ENCODE measurements at places on chromosomes 11 and 22.

DNA sequence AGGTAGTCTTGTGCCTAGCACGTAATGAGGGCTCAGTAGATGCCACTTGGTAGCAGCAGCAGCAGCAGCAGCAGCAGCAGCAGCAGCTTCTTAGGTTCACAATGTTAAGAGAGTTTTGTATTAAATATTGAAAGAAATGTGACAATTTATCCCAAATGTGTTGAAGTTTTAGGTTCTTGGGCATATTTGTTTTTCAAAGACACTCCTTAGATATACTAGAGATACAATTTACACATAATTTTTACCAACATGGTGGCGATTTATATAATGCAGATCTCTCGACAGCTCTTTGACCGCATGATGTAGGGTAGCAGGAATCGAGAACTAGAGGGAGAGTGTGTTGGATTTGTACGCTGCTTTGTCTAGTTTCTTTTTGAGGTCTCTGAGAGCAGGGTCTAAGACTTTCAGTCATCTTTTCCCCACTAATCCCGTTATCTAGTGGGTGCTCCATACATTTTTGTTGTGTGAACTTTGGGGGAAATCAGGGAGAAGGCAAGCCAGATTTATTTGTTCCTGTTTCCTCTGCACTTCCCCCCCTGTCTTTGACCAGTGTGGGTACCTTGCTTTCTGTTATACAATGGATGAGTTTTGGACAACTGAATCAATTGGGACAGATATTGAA is 1.4 kb downstream of the FDX1 start:
- no peak for DNase-seq

- DNase-seq, result no peak
Measured at GRCh38 chr11:44680982-44681597, 45.7 kb upstream of the TSPAN18 start.

GRCh38 chr11:102753267-102753666 is 27.2 kb downstream of the MMP10 start:
- DNase-seq, result no peak

GRCh38 chr11:11344045-11344444 is 9.0 kb downstream of the CSNK2A3 start:
- DNase-seq, result no peak

GRCh38 chr22:19615001-19615461 is 90.8 kb upstream of the CLDN5 start:
- no peak for DNase-seq

DNA sequence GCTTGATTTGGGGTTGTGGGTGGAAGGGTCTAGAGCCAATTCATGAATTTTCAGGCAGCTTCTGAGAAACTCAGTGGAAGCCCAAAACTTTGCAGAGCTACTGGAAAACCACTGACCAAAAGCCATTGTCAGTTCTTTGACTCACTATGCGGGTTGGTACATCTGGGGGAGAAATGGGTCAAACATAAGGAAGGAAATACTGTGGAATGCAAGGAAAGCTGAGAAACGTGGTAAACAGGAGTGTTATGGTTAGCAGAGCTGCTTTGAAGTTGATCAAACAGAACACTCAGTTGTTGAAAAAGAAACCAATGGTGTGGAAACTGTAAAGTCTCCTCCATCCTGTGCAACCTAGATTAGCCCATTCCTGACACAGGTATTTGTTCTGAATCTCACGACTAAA is 6.3 kb upstream of the ABTB2 start:
- DNase-seq, result no peak

GRCh38 chr11:2963112-2963754 is 28.9 kb downstream of the NAP1L4 start:
- DNase-seq, result no peak

DNA sequence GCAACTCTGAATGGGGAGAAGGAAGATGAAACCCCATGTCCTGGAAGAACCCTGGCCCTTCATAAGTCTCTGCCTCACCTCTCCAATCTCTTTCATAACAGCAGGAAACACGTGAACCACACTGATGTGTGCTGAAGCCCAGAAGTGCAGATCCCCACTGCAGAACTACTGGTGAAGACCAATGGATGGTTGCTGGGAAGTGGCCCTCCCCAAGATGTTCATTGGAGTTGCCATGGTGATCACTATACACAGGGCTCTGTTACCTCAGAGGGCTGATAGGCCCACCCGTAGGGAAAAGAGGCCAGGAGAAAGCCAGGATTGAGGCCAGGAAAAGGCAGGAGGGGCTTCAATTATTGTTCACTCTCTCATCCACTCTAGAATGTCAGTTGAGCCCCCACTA is 11.6 kb downstream of the TST start:
- no peak for DNase-seq

DNA sequence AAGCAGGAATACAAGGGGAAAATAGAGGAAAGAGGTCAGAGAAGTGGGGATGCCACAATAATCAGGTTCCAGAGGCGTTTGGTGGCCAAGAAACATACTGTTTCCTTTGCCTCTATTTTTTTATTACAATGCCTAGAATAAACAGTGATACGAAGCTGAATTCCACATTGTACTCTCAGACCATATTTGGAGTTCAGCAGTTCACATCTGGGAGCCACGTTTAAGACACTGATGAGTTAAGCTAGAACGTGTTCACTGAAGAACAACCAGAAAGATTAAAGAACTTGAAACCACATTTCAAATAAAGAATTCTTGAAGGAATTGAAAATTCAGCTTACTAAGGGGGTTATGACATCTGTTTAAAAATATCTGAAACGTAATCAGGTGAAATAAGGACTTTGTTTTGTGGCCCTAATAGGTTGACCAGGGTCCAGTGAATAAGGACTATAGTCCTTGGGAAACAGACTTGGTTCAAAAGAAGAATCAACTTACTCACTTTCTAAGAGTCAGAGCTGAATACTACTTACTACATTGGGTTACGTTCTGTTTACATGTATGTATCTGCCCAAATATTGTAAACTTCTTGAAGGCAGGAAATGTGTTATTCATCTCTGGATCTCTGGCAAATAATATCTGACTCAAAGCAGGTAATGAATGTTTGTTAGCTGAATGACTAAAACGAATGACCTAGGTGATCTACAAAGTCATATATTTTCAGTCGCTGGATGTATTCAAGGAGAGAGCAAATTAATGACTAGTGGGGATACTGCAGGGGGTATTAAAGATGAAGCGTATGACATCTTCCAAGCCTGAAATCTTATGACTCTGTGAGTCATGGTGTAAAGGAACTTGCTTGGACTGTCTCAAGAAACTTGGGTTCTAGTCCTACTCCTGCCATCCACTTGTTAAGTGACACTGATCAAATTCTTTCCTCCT is 247.0 kb upstream of the NARS2 start:
- no peak for DNase-seq

GRCh38 chr11:111736621-111737443 is 29.4 kb downstream of the PPP2R1B start:
- DNase-seq, result no peak

- no peak for DNase-seq
Measured at GRCh38 chr11:94790661-94791180, 22.6 kb downstream of the AMOTL1 start.

DNA sequence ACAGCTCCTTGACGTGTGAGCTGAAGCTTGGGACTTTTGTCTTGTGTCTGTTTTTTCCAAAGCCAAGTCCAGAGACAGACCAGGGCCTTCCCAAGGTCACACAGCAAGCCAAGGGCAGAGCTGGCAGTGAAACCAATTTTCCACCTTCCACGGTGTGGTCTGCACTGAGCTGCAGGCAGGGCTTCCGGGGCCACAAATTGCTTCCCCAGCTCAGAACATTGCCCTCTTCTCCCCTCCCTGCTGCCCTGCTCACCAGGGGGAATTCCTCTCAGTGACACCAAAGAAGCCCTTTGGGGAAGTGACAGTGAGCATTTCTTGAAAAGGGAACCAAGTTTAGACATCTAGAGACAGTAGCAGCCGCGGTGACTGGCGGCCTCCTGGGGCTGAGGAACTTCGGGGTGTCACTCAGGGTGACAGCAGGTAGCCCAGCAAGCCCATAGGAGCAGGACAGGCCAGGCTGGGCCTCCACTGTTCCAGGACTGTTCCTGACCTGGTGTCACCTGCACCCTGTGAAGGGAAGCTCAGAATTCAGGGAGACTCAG is 9.2 kb downstream of the FXYD2 start:
- peak; percentile 37 for DNase-seq

GRCh38 chr11:7320306-7320705 is 68.6 kb downstream of the SYT9 start:
- DNase-seq, result no peak

DNA sequence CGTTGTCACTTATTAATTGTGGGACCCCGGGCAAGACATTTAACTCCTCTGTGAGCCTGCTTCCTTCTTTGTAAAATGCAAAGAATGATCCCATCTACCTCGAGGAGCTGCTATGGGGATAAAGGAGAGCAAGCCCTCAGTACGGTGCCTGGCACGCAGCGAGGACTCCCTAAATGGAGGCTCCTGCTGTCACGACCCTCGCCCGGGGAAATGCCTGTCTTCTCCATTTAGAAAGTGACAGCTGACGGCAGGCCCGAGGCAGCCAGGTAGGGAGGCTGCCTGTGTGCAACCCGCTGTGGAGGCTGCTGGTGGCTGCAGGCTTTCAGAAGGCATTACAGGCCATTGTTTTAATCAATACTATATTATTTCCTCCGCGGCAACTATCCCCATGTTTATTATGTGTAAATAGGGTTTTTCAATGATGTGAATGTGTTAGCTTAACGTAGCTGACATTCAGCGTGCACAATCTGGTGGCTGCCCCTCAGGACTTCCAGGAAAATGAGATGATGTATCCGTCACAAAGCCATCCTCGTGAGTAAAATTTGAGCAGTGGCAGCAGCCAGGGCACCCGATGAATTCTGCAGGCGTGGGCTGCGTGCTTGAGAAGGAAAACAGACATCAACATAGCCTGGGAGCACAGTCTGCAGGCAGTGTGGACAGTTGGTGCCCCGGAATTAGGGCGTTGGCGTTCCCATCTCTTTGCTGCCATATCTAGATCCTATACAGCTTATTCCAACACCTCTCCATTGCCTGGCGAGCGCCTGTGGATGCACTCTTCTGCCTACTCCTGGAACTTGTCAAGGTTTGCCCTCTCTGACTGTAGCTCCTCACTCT is 228.3 kb downstream of the ST3GAL4 start:
- DNase-seq, result no peak

- DNase-seq, result no peak
Measured at GRCh38 chr22:26768952-26769351, 111.6 kb downstream of the MIAT start.

DNA sequence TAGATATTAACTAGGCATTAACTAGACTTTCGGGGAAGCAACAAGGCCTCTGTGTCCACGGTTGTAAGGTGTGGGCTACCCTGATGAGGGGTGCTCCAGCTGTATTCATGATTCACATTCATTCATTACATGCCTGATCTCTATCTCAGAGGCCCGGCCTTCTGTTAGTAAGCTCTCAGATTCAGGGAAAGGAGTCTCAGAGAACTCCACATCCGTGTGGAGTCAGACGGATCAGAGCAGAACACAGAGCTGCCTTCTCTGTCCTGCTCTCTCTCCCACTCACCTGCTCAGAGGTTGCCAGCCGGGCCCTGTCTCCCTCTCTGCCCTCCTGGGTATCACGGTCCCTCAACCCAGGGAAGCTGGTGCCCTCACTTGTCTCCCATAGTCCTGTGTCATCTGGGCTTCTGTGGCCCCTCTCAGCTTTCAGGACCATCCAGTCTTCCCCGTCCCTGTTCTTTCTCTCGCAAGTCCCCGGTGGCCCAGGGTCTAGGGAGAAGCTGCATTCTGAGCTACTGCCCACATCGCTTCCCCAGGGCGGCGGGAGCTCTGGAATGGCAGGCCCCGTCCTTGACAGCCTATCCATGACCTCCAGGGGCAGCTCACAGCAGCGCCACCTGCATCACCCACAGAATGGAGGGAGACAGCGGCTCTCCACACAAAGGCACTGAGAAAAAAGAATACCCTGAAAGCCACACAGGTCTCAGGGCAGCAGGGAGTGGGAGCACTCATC is 4.3 kb downstream of the TP53AIP1 start:
- DNase-seq, result no peak

- DNase-seq, result no peak
Measured at GRCh38 chr22:50531962-50532674, 2.3 kb upstream of the TYMP start.

- DNase-seq, result no peak
Measured at GRCh38 chr11:132853886-132854285, 678.4 kb downstream of the OPCML start.

DNA sequence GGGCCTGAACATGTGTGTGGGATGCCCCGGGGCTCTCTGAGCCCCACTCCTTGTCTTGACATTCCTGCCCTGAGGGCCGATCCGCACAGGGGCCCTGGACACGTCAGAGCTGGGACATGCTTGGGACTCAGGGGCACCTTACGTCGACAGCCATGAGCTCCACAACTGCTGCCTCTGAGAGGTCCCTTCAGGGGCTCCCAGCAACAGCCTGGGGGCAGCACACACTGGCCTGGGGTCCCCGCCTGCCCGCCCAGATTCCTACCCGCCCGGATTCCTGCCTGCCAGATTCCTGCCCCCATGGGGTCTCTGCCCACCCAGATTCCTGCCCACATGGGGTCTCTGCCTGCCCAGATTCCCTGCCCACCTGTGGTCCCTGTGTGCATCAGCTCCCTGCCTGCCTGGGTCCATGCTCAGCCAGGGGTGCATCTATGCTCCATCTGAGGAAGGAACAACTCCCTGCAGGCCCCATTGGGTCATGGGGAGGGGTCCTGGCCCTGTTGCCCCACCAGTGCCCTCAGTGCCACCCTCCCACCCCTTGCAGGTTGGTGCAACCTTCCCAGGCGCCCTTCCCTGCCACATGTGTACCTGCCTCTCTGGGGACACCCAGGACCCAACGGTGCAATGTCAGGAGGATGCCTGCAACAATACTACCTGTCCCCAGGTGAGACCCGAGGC is 35.7 kb downstream of the MUC5B start:
- DNase-seq, result no peak

DNA sequence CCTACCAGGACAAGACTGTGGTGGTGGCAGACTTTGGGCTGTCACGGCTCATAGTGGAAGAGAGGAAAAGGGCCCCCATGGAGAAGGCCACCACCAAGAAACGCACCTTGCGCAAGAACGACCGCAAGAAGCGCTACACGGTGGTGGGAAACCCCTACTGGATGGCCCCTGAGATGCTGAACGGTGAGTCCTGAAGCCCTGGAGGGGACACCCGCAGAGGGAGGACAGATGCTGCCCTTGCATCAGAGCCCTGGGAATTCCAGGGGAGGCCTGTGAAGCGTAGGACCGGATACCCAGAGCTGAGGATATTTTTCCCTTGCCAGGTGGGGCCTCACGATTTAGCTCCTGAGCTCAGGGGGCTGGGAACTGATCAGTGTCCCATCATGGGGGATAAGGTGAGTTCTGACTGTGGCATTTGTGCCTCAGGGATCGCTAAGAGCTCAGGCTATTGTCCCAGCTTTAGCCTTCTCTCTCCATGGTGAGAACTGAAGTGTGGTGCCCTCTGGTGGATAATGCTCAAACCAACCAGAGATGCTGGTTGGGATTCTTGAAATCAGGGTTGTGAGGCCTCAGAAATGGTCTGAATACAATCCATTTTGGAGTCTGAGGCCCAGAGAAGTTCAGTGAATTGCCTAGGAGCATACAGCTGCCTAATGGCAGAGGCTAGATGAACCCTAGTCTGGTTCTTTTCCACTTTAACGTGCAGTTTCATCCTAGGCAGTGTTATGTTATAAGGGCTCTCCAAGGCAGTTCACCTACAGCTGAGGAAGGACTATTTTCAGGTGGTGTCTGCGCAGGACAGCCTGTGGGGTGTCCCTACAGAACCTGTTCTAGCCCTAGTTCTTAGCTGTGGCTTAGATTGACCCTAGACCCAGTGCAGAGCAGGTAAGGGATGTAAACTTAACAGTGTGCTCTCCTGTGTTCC is 19.5 kb downstream of the PIK3IP1 start:
- no peak for DNase-seq

Measured in GM18507 (cell line).